Large intestine (tissue), 12 donors: ENCODE measurements at places on chromosomes 4 and X. TPM values are rescaled to one million over a fixed set of nuclear protein-coding genes. Genes with fewer than 3 reads are reported as not detected.
A peak's percentile ranks its signal among the peaks of the same experiment; 100 is the strongest.

DNA sequence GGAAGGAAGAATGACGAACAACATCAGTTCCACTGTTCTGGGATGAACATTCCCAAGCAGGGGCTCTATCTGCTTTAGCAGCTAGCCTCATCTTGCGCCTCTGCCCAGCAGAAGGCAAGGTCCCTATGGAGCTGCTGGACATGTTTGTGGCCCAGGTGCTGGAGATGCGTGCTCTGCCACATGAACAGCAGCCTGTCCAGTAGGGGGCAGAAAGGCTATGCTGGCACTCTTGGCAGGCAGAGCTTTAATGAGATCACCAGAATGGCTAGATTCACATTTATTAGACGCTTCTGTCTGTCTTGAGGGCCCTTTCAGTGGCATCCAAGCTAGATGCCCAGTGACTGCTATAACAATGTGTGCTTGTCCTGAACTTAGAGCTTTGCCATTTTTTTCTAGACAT lies 1826.0 kb downstream of the STIM2 start:
- no peak for DNase-seq

DNA sequence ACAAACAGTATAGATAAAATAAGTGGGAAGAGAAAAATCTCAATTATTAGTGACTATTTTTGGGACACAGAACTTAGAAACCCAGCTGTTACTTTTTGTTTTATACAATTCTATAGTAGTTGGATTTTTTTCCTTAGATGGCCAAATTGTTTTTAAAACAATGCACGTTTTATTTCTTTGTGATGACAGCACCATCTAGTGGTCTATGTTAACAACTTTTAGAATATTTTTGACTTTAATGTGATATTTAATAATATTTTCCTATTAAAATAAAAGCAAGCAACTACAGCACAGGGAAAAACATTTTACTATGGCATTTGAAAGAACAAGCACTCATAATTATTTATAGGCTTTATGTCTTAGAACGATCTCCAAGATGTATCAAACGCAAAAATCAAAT lies 5.6 kb upstream of the SMIM31 start:
- DNase-seq, result no peak

DNA sequence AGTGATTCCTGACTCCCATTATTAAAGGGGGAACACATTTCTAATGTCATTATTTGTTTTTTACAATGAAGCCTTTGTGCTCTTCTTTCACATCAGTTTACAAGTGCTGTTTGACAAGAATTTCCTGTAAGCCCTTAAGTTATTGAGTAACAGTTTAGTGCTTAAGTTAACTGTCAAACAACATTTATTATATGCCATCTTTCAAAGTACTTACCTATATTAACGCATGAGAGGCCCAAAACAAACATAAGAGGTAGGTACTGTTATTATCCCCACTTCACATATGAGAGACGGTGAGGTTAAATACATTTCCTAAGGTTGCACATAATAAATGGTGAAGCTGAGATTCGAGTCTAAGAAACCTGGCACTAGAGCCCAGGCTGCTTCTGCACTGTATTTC lies 56.0 kb upstream of the MAGED1 start:
- DNase-seq, result peak; percentile 30

The DIPK2B gene
- polyA plus RNA-seq, result 6.3 TPM

DNA sequence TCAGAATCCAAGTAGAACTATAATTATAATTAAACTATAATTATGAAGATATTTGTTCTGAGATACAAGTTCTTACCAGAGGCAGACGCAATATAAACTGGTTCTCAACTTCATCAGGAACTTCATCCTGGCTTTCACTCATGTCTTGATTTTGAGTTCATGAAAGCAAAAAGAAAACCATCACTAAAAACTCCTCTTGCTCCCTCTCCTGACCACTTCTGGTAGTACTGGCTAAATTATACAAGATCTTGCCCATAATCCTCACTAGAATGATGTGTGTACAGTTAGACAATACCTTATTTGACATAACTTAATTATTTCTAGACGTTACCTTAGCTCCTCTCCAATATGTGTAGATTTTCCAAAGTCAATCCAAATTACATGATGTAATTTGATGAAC lies 3.7 kb downstream of the TAF7L start:
- DNase-seq, result peak; percentile 12

The ABHD18 gene
- polyA plus RNA-seq, result 18.6 TPM

The SYNPO2 gene
- 81.2 TPM for polyA plus RNA-seq

DNA sequence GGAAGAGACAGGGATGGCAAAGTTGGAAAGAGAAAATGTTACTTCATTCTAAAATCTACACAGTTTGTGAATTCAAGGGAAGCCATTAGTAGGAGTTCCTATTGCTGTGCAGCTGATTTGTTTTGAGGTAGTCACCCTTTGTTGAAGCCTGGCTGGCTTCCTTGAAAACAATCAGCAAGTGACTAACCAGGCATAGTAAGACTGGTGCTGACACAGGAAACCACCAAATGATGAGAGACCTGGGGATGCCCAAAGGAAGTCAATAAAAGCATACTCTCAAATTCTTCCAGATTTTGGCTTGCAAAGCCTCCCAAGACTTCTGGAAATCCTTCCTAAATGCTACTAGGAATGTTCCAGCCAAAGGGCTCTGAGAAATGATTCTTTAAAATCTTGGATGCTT lies 23.9 kb upstream of the PRDM8 start:
- no peak for DNase-seq

DNA sequence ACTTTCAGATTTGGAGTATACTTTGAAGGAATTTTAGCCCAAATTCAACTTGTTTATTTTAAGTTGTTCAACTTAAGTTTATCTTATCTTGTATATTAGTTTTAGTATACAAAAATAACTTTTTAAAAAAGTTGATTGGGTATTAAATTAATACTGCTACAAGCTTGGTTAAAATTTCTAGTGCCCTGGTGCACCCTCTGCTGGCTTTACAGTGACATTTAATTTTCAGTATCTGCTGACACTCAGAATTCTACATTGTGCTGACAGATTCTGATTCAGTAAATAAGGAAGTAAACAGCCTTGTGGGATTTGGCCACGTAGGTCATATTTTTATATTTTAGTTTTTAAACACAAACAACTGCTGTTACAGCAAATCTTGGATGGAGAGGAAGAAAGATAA lies 2.9 kb downstream of the EDA start:
- DNase-seq, result peak; percentile 30

GRCh38 chr4:137923494-137923893 lies 318.7 kb downstream of the SLC7A11 start:
- no peak for DNase-seq

- no peak for DNase-seq
These were observed 170.7 kb upstream of the SMARCAD1 start for GRCh38 chr4:94036964-94037363.

The SGMS2 gene
- 35.3 TPM for polyA plus RNA-seq
